Thymus (tissue), 14 donors: ENCODE measurements at places on chromosomes 16 and 17.

DNA sequence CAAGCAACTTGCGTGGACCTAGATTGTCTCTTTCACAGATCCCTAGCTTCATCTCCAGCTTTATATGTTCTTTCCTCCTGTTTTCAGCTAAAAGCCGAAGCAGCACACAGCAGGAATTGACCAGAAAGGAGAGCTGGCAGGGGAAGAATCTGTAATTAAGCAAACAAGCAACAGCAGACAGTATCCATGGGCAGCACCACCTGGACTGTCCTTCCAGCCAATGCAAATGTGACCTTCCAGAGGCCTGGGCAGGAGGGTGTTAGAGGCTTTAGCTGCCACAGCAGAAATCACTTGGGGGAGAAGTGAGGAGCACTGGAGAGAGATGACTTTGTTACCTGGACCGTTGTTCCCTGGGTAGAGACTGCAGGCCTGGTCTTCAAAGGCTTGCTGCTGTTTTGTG lies 427.6 kb upstream of the GOT2 start:
- DNase-seq = no peak

DNA sequence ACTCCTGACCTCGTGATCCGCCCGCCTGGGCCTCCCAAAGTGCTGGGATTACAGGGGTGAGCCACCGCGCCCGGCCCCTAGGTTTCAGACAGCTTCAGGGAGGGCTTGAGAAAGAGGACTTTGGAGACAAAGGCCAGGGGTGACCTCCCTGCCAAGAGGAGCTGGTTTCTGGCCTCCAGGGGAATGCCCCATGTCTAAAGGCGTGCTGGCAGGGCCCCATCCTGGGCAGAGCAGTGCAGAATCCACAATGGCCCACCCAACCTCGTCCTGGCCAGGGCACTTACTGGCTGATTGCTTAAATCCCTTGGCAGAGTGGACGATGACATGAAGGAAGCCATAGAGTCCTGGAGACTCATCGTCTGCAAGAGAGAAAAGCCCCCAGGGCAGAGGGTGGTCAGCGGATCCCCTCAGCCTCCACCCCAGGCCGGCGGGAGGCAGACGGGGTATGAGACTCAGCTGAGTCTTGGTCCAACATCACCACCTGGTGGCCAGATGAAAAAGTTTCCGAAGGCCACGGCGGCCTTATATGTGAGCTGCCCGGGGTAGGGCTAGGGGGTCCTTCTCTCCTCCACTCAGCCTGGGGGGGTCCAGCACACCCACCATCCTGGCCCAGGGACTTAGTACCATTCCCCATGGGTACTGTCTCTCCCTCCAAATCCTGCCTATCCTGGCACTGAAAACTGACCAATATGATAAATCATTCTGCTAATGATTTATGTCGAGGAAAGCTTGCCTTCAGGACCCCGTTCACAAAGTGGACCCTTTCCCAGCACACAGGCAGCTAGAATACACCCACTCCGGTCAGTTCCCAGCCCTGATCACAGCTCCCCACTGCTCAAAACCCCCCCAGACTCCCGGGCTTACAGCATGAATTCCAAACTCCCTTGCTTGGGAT lies 59.1 kb downstream of the TIMM22 start:
- peak; percentile 4 for DNase-seq

GRCh38 chr16:88070989-88071625 lies 119.9 kb downstream of the BANP start:
- no peak for DNase-seq

GRCh38 chr17:80789356-80789902 lies 202.2 kb upstream of the CHMP6 start:
- DNase-seq = no peak

DNA sequence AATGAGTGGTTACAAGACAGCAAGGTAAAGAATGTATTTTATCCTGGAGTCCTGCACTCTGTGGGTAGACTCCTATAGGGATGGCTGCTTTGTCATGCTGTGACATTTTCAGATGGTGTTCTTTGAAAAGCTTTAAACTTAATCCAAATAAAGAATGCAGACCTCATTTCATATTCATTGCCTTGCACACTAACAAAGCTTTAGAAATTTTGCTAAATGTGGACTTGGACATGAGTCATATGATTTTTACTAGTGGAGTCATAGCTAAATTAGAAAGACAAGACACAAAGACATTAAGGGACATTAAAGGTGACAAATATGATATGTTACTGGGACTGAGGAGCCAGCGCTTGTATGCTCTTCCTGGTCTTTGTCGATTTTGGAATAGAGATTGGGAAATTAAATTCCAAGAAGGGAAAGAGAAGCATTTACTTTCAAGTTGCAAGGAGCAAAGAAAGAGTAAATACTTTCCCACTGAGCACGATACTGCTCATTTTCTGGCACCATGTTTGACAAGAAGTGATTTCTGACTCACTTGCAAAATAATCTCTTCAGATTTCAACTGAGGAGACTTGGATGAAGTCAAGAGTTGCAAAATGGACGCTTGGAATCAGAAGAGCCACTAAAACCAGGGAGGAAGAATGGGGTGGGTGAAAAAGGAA lies 152.9 kb upstream of the MYOCD start:
- DNase-seq = no peak

GRCh38 chr16:31071861-31072260 lies 2.2 kb downstream of the ZNF668 start:
- no peak for DNase-seq

DNA sequence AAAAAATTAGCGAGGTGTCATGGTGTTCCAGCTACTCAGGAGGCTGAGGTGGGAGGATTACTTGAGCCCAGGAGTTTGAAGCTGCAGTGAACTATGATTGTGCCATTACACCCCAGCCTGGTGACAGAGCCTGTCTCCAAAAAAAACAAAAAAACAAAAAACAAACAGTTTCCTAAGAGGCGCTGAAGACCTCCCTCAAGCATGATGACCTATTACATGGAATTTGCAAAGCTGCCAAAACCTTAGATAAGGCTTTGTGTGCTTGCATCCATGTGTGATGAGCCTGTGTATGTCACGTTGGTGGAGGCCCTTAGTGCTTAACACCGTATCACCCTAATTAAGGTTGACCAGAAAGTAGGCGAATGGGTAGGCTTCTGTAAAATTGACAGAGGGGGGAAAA lies 143.5 kb downstream of the PPM1E start:
- no peak for DNase-seq

- DNase-seq = no peak
These were observed 24.0 kb downstream of the IL21R start for GRCh38 chr16:27425961-27426360.

DNA sequence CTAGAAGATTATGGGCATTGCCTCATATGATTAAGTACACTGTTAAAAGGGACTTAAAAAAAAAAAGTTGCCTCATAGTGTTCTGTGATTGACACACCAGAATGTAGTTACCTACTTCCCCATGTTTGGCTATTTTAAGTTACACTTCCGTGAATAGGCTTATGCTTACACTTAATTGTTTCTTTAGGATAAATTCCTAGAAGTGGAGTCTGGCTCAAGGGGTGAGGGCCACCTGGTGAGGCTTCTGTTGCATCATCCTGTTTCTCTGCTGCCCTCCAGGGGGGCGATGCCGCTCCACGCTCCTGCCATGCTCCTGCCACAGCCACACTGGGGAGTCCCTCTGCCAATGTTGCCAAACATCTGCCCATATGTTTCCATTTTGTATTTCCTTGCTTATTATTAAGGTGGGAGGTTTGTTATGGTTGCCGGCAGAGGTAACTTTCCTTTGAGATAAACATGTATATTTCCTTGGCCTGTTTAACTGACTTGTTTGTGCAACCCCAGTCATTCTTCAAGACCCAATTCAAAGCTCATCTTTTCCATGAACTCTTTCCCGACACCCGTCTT lies 73.1 kb downstream of the KSR1 start:
- no peak for DNase-seq
